Activated CD4-positive, CD25-positive, alpha-beta regulatory T cell treated with anti-CD3 and anti-CD28 coated beads, Interleukin-2, amount 50 U/mL, for 72 hours (primary cell): ENCODE measurements at places on chromosomes 4 and X.

- DNase-seq, result no peak
Measured at GRCh38 chrX:1743105-1743504, 128.2 kb downstream of the ASMT start.

DNA sequence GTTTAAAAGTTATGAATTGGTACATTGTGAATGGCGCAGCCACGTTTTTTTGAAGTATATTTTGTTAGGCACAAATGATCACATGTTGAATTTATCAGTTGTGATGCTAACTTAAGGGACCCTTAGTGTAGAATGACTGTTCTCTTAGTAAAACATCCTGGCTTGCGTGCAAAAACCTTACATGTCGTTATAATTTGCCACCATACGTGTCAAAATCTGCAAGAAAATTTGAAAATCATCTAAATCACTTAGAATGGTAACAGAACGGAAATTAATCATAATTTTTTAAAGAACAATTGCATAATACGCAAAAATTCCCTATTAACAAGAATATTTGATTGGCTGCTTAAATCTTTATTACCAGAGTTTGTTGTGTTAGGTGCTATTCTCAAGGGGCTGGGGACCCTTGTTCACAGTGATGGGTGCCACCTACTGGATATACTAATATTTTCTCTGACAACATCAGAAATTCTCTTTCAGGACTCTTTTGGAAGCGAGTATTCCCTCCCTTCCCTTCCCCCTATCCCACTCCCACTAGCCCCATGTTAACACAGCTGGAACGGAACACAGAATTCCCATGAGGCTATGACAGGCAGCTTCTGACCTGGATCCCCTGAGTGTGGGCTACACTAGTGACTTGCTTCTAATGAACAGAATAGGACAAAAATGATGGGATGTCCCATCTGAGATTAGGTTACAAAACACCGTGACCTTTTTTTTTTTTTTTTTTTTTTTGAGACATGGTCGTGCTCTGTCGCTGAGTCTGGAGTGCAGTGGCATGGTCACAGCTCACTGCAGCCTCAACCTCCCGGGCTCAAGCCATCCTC is 71.8 kb downstream of the SUPT20HL2 start:
- DNase-seq, result no peak

- no peak for DNase-seq
Measured at GRCh38 chr4:36256398-36256891, 12.1 kb upstream of the ARAP2 start.

DNA sequence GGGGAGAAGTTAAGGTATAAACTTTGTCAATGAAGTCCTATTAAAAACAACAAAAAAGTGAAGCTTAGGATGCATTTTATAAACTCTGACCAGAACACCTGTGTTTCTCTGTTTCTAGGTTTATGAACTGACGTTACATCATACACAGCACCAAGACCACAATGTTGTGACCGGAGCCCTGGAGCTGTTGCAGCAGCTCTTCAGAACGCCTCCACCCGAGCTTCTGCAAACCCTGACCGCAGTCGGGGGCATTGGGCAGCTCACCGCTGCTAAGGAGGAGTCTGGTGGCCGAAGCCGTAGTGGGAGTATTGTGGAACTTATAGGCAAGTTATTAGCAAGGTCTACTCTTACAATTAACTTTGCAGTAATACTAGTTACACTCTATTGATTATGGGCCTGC is 46.6 kb downstream of the HTT start:
- no peak for DNase-seq

GRCh38 chr4:158254292-158254691 is 44.0 kb downstream of the TMEM144 start:
- no peak for DNase-seq

DNA sequence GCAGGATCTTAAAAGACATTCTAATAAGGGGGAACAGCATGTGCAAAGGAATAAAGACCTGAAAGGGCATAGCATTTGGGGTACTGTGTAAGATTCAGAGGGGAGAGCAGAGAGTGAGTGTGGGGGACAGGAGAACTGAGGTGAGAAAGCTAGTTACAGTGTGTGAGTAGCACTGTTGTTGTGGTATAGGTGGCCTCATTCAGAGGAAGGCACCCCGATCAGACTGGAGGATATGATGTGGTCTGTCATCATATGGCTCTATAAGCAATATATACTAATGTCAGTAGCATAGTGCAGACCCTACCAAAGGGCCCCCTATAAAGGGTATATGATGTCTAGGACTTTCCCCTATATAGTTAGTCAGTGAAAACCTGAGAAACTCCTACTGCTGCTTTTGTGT is 175.8 kb downstream of the FMR1NB start:
- no peak for DNase-seq

GRCh38 chrX:120029354-120029753 is 48.1 kb downstream of the RHOXF2B start:
- DNase-seq, result no peak
